Hematopoietic multipotent progenitor cell treated with erythropoietin and hydrocortisone succinate and interleukin-3 and kit ligand, for 6 days (in vitro differentiated cells): ENCODE measurements at places on chromosomes 7 and 10.

DNA sequence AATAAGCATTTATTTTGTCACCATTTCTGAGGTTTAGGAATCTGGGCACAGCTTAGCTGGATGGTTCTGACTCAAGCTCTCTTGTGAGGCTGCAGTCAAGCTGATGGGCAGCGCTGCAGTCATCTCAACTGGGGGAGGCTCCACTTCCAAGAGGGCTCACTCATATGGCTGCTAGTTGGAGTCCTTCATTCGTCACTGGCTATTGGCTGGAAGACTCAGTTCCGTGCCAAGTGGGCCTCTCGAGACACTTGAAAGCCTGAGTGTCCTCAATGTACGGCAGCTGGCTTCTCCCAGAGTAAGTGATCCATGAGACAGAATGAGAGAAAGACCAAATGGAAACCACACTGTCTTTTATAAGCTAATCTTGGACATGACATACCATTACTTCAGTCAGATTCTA, 21.6 kb upstream of the COL13A1 start:
- DNase-seq = no peak

- DNase-seq = no peak
Observed at GRCh38 chr10:52674474-52674873, 98.1 kb downstream of the MBL2 start.

- DNase-seq = no peak
Observed at GRCh38 chr10:131172433-131172832, 139.1 kb downstream of the TCERG1L start.

DNA sequence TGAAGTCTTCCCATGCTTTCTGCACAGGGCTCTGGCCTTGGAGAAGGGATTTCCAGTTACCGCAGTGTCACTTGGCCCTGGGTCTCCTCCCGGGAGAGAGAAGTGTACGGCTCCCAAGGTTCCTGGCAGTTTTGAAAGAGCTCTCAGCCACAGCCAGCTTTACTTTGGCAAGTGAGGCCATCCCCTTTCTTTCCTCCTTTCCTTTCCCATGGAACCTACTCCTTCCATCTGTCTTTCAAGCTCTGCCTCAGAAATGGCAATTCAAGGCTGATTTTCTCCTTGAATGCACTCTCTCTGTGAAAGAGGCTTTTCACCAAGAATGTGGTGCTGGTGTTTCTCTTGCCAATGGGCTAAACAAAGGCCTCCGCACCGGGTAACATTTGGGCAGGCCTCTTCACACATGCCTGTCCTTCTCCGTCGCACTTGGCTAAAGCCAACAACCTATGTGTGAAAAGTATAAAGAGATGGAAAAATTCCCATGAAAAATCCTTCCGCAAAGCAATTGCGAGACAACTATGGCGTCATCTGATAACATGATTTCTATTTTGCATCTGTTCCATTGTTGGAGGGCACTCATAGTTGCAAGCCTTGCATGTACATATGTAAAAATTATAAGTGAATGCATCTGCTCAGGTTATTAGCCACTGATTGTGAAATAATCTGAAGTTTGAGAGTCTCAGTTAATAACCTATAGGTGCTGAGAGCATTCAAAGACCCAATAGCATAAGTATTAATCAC, 125.4 kb downstream of the PFKFB3 start:
- no peak for DNase-seq

GRCh38 chr7:37144423-37144822, 304.2 kb downstream of the ELMO1 start:
- DNase-seq = no peak

GRCh38 chr7:70093205-70093904, 495.1 kb downstream of the AUTS2 start:
- no peak for DNase-seq

GRCh38 chr10:97169911-97170693, 15.7 kb downstream of the SLIT1 start:
- DNase-seq = no peak

DNA sequence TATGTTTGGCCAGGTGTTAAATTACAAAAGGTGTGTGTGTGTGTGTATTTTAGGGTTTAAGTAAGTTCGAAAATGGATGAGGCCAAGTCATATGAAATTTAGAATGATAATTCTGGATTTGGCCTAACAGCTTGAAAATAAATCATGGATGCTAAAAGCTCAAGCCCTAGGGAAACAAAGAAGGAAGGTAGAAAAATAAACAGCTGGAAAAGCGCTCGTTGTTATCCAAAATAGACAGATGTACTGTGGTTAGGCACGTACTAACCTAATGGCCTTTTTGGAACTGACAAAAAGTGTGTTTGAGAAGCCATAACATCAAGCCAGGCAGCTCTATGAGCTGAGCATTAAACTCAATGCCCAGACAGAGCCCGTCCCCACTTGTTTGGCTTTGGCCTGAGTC, 17.5 kb upstream of the PALS2 start:
- no peak for DNase-seq
